ENCODE measurements at places on chromosomes 1 and 21.

DNA sequence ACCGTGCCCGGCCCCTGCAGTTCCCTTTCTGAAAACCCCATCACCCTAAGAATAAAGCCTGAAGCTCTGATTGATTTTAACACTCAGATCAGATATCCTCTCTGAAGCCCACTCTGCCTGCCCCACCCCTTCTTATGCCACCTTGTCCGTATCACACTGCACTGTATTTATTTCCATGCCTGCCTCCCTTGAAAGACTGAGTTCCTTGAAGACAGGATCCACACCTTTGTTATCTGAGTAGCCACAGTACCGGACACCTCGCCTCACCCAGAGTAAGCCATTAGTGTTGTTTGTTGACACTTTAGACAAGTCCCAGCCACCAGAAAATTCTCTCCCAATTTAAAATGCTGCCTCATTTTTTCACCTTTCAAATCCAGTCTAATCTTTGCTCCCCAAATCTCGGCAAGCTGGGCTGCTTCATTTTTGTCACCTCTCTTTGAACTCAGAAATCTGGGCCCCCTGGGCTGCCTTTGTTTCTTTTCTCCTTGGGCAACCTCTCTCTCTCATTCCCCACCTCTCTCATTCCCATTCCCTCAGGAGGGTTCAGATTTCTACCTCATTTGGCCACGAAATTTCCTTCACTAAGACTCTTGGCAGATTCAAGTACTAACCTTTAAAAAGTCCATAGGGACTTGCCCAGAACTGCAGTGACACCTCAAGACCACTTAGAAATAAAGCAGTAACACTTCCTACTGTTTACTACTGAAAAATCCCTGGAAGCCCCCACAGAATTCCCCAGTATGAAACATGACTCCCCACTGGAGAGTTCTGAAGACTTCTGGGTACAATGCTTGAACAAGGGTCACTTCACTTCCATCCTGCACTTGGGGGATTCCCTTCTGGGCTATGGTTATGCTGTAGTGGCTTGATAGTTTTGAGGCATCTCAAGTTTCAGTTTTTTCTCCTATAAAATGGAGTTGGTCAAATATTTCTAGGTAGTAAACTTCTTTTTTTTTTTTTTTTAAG lies 8.7 kb upstream of the PPP1R15B start:
- DNase-seq, result peak; percentile 37

DNA sequence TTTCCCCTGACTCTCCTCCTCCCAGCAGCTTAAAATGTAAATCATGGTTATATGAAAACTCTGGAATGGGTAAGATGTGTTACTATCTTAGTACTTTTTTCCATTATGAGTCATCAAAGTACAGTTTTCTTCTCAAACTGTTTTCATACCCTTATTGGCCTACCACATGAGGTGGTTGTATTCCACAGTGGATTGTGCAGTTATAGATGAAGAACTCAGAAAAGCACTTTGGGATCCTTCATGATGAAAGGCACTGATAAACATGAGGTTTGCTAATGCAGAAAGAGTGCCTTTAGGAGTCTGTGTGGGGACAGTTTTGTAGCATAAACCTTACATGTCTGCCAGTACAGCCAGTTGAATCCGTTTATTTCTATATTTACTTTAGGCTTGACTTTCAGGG lies 32.0 kb upstream of the MYOCOS start:
- DNase-seq, result no peak

DNA sequence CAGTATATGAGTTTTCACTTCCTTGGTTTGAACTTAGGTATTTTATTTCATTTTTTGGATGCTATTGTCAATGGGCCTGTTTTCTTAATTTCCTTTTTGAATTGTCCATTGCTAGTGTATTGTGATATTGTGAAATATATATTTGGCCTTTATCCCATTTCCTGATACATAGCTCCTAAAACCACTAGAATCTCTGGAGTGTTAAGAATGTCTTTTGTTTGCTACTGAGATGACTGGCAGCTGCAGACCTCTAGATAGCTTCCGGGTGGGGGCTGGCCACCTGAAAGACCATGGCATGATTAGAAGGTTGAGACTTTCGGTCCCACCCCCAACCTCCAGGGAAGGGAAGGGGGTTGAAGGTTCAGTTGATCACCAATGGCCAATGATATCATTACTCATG lies 245.4 kb downstream of the KCNJ6 start:
- no peak for DNase-seq

- DNase-seq, result no peak
These were observed 266.0 kb downstream of the SPATA17 start for GRCh38 chr1:217897100-217897499.

GRCh38 chr1:248885646-248886045 lies 20.4 kb upstream of the PGBD2 start:
- no peak for DNase-seq

- no peak for DNase-seq
These were observed 28.9 kb upstream of the RUNX1 start for GRCh38 chr21:35077975-35078374.

- no peak for DNase-seq
These were observed 80.3 kb downstream of the NENF start for GRCh38 chr1:212512816-212513559.

- no peak for DNase-seq
These were observed 39.3 kb downstream of the HMGB4 start for GRCh38 chr1:33903210-33903589.

GRCh38 chr1:3410142-3410925 lies 44.1 kb upstream of the ARHGEF16 start:
- no peak for DNase-seq

DNA sequence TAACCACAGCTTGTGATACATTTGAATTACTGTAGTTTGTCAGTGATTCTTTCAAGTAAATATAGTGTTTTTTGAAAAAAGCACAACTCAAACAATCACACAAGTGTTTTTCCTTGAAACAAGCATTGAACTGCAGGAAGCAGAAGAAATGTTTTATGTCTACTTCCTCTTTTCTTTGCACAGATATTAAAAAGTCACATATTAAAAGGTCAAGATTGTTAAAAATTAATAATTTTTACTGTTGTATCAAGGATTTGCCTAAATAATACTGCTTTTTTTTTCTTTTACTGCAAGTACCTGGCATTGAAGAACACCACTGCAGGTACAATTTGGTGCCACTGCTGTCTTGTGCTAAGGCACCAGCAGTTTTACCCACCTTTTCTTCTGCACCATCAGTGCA lies 214.2 kb upstream of the C1orf105 start:
- no peak for DNase-seq

DNA sequence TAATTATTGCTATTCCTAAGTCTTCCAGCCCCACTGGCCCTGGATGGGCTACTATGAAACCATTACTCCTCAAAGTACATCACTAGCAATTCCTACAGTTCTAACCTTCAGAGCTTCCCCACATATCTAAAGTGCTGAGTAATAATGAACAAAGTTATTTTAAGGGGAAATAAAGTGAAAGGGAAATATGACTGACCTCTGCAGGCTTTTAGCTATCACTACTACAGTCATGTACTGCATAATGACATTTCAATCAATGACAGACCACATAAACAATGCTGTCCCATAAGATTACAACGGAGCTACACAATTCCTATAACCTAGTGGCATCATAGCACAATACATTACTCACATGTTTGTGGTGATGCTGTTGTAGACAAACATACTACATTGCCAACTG lies 32.5 kb upstream of the ASPM start:
- no peak for DNase-seq

GRCh38 chr1:110535985-110536384 lies 17.0 kb upstream of the KCNA10 start:
- no peak for DNase-seq

DNA sequence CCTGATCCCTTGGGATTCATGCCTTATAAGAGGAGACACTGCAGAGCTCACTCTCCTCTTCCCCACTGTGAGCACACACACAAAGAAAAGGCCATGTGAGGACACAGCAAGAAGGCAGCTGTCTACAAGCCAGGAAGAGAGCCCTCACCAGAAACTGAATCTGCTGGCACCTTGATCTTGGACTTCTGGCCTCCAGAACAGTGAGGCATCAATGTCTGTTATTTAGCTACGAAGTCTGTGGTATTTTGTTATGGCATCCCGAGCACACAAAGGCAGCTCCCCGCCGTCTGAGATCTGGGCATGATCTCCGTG lies 47.1 kb upstream of the RPL11 start:
- DNase-seq, result no peak

DNA sequence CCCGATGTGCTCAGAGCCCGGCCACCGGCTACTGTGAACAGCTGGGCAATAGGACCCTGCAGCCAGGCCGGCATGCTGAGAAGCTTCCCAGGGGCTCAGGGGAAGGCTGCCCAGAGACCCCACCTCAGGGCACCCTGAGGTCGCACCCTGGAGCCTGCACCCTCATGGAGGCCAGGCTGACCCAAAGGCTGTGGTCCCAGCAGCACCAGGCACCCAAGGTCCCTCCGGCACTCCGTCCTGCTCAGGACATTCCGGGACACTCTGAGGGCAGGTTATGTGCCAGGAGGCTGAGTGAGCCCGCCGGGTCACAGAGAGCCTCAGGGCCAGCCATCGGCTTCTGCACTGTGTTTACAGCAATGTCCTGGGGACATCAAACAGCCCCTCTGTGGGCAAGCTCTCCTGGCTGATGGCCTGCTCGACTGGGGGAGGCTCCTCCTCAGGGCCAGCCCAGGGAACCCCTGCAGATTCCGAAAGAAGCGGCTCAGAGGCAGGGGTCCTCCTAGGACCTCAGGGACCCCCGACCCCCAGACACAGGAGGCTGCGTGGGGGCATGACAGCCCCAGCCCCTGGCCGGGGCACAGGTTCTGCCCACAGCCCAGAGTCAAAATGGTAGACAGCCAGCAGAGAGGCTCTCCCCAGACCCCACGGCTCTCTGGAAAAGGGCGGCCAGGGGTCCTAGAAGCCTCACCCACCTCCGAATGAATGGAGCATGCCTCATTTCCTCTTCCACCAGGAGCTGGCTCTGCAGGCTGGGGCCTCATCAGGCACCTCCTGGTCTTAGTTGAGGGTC lies 8.2 kb downstream of the SLC19A1 start:
- DNase-seq, result peak; percentile 55

GRCh38 chr1:208069908-208070307 lies 159.0 kb upstream of the CD34 start:
- no peak for DNase-seq

- no peak for DNase-seq
These were observed 464.5 kb downstream of the MATN1 start for GRCh38 chr1:30258876-30259275.

GRCh38 chr1:93611668-93612067 lies 70.0 kb downstream of the BCAR3 start:
- DNase-seq, result no peak

DNA sequence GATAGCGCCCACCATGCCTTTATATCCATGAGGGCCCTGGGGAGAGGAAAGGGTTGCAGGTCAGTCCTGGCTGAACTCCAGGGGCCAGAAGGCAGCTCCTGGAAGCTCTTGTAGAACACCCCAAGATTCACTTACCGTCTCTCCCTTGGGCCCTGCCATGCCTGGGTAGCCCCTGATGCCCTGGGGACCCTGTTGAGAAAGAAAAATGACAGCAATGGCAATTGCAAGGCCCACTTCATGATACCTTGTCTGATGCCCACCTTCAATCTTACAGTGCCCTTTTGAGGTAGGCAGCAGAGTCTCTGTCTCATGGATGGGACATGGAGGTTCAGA lies 7.0 kb downstream of the COL9A2 start:
- no peak for DNase-seq

GRCh38 chr1:192809307-192810252 lies 741 bp downstream of the RGS2 start:
- no peak for DNase-seq

GRCh38 chr1:164475834-164476233 lies 83.2 kb upstream of the PBX1 start:
- no peak for DNase-seq

DNA sequence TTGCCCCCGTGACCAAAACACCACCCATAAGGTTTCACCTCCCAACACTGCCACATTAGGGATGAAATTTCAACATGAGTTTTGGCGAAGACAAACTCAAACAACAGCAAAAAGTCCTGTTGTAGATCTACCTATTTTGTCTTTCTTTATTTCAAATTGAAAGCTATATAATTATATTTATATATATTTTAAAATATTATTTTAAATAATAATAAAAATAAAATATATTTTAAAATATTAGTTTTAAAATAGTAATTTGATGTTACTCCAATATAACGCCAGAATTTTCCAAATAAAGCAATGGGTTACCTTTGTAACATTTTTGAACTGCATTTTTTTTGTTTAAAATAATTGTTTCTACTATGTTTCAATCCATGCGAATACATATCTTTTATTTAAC lies 263.5 kb upstream of the USP25 start:
- DNase-seq, result no peak

- DNase-seq, result no peak
These were observed 132.0 kb downstream of the FOXD2 start for GRCh38 chr1:47569681-47570470.

GRCh38 chr1:25645637-25646400 lies 29.2 kb downstream of the MAN1C1 start:
- peak; percentile 53 for DNase-seq

- peak; percentile 80 for DNase-seq
These were observed 16.7 kb downstream of the SPATA21 start for GRCh38 chr1:16420424-16421118.

DNA sequence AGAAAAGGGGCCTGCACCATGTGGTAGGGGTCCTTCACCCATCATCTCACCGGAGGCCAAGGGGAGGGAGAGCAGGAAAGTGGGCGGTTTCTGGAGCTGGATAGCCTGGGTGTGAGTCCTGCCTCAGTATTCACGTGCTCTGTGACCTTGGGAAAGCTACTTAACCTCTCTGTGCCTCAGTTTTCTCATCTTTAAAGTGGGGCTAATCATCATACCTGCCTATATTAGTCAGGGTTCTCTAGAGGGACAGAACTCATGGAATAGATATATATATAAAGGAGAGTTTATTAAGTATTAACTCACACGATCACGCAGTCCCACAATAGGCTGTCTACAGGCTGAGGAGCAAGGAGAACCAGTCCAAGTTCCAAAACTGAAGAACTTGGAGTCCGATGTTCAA lies 78.7 kb downstream of the FBXO2 start:
- DNase-seq, result no peak

DNA sequence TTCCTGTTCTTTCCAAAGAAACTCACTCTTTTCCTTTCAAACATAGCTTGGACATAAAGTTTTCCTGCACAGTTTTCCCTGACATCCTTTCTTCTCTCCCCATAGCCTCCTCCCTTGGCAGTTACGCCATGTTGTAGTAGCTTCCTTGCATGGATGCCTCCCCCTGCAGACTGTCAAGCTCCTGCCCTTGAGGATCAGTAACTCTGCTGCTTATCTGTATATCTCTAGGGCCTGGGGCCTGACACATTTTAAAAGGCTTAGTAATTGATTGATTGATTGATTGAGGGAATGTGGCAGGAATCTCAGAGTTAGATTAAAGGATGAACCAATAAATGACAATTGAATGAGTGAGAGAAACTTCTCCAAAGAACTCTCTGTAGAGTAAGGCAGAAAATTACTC lies 143.7 kb downstream of the NEK7 start:
- DNase-seq, result no peak

- DNase-seq, result no peak
These were observed 559.6 kb upstream of the ADAMTS5 start for GRCh38 chr21:27526451-27526850.

GRCh38 chr1:160402001-160402795 lies 1.8 kb downstream of the VANGL2 start:
- DNase-seq, result no peak
